HT1080 (cell line): ENCODE measurements at places on chromosomes 11 and 22. TPM values are rescaled to one million over a fixed set of nuclear protein-coding genes. Genes with fewer than 3 reads are reported as not detected.
A peak's percentile ranks its signal among the peaks of the same experiment; 100 is the strongest.

DNA sequence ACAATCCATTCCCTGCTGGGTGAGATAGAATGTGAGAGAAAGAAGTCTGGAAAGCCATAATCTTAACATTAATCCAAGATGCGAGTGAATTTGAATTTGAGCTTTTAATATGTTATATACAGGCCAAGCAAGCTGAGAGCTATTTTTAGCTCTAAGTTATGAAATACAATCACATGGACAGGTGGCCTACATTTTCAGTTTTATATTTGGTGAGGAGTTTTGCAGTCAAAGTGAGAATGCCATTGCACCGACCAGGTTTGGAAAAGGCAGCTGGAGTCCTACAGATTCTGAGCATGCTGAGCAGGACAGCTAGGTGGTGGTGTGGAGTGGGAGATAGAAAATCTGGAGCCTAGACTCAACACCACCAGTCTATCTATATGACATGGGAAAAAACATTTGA is 12.0 kb downstream of the OR5B21 start:
- DNase-seq = no peak

DNA sequence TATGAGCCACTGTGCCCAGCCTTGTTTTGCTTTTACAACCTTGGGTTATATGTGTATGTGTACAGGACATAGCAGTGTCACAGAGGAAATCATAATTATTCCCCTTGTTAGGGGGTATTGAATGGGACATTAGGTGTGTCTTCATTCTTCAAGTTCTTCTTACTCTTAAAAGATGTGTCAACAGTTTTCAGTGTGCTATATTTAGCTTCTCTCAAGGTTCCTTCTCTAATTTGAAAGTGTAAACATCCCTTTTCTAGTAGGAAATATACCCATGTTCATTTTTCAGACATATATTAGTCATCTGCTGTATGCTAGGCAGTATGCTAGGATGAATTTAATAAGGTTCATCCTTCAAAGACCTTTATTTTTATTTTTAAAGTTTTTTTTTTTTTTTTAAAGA is 17.1 kb downstream of the PCF11 start:
- no peak for DNase-seq

Gene ZNF195
- 24.5 and 26.6 TPM in 2 replicates for total RNA-seq

GRCh38 chr11:80188076-80188627 is 747.3 kb upstream of the TENM4 start:
- no peak for DNase-seq

Gene LUZP2
- total RNA-seq = 0.06 and 0.07 TPM in 2 replicates

Gene FAU
- total RNA-seq = 410 and 898 TPM in 2 replicates

DNA sequence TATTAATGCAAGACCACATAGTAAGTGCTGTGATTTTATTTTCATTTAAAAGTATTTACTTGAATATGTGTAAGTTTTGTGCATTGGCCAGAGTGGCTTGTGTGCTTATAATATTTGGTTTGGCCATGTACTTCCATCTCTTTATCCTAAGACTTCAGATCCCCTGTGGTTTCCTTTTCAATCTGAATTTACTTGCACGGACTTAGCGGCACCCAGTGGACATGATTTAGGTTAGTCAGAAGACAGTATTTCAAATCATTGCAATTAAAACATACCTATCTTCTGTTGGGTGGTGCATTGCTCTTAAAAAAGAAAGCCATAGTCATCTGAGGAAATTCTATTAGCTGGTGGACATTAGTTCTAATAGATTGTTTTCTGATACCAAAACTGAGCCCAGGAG is 30.7 kb downstream of the PIWIL4 start:
- DNase-seq = peak; percentile 7

DNA sequence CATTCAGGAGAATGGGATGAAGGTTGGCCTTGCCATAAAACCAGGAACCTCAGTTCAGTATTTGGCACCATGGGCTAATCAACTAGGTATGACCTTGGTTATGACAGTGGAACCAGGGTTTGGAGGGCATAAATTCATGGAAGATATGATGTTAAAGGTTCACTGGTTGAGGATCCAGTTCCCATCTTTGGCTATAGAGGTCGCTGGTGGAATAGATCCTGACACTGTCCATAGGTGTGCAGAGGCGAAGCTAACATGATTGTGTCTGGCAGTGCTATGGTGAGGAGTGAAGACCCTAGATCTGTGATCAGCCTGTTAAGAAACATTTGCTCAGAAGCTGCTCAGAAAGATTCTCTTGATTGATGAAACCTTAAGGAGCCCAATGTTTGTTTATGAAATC is 5.7 kb downstream of the NF2 start:
- DNase-seq = no peak

Gene HEPHL1
- 0.06 TPM in 1 of 2 replicates, not detected in the other for total RNA-seq

Gene SOX10
- total RNA-seq = not detected in 2 replicates

Gene FIBP
- 187 and 232 TPM in 2 replicates for total RNA-seq

DNA sequence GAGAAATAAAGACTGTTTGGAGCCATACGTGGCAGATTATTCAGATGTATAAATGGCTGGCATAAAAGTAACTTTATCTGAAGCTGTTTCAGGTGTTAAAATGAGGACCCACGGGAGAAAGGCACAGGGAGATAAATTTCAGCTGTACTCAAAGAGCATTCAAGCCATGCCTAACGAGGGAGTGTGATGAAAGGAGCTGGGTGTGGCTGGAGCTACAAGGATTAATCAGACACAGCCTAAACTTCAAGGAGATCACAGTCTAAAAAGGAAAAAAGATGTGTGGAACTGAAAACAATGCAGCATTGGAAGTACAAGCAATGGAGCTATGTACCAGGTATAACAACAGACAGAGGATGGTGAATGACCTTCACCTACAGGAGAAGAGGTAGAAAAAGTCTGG is 120.8 kb upstream of the APOA1 start:
- no peak for DNase-seq

- no peak for DNase-seq
Observed at GRCh38 chr11:132686886-132687285, 845.4 kb downstream of the OPCML start.

Gene SLCO2B1
- total RNA-seq = not detected in 2 replicates

DNA sequence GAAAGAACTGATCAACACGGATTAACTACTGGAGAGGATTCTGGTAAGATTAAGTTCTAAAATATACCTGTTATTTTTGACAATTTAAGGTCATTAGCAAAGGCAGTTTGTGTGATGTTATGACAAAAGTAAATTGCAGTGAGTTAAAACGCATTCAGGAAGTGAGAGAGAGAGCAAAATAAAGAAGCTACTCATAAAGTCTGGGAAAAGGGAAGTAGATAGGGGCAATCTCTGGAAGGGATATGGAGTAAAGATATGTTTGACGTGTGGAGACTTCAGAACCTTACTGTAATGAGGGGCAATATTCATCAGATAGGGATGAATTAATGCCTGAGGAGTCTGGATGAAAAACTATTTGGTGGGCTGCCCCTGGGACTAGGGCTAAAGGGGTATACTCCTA is 16.8 kb downstream of the OR56B4 start:
- DNase-seq = no peak

GRCh38 chr22:21444701-21445436 is 22.3 kb upstream of the TMEM191C start:
- no peak for DNase-seq

Gene HTR3A
- total RNA-seq = not detected in 2 replicates

Gene OR5F1
- not detected in 2 replicates for total RNA-seq

GRCh38 chr11:74577624-74578396 is 14.6 kb upstream of the POLD3 start:
- no peak for DNase-seq
